ENCODE measurements at places on chromosomes 1 and 21.
A peak's percentile ranks its signal among the peaks of the same experiment; 100 is the strongest.

GRCh38 chr1:229062135-229062534, 208.8 kb upstream of the RAB4A start:
- DNase-seq, result no peak

DNA sequence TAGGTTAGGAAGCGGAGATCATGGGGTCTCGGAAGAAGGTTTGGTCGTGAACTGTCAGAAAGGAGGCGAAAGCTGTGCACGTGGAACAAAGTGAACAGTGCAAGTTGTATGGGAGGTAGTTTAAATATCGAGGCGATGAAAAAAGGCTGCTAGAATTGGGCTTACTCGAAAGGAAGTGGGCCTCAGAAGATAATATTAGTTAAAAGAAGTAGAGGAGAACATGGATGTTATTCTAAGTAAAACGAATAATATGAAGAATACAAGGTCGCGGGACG, 571 bp downstream of the WDR3 start:
- no peak for DNase-seq

GRCh38 chr1:8216005-8216404, 101.9 kb upstream of the SLC45A1 start:
- no peak for DNase-seq

DNA sequence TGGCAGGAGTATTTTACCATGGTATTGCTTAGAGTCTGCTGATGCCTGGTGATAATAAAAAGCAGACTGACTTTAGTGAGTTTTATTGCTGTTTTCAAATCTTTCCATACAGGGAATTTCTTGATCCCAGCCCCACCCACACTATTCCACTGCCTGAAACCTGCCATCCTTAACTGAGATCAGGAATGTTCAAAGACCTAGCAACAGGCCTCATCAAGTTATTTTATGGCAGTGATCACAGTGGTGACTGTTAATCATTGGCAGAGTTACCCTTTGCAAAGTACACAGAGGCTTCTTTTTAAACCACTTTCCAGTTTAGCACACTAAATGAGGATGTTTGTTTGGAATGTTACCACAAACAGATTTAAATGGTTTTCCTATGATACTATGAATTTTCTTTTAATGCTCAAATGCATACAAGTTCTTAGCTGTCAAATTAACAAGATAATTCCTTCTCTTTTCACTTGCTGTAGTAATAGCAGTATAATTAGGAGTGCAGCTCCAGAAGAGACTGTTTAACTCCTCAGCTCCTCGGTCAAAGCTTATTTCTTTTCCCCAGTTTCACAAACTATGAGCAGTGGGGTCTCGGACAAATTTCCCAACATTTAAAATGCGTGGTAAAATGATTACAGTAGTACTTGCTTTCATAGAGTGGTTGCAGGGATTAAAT, 69.9 kb upstream of the USP25 start:
- no peak for DNase-seq

- DNase-seq, result no peak
These were observed 83.9 kb downstream of the DYRK1A start for GRCh38 chr21:37450445-37450941.

GRCh38 chr21:32003411-32003810, 130.6 kb downstream of the HUNK start:
- no peak for DNase-seq

- DNase-seq, result no peak
These were observed 42.3 kb downstream of the NEK7 start for GRCh38 chr1:198199105-198199504.

GRCh38 chr1:7101187-7101586, 315.9 kb downstream of the CAMTA1 start:
- no peak for DNase-seq

GRCh38 chr1:153745417-153745816, 17.6 kb downstream of the INTS3 start:
- no peak for DNase-seq

GRCh38 chr1:156751451-156751756, at the start of gene HDGF:
Gene HDGF (minus strand): TSS chr1:156751675. CDS start chr1:156751429, 246 bp downstream.
- no peak for DNase-seq

DNA sequence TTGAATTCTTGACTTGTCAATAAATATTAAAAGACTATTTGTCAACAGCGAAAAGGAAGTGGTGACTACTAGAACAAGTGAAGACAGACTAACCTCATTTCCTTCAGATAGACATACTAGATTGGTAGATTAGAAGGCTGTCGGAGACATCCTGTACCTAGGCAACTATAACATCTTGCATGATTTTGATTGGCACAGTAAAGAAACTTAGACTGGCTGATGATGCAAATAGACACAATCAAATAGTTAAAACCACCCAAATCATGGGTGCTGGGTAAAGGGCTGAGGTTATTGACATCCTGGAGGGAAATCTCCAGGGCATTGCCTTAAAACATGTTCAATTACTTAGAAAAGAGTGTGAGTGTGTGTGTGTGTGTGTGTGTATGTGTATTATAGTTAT, 85.9 kb upstream of the EDEM3 start:
- DNase-seq, result no peak

DNA sequence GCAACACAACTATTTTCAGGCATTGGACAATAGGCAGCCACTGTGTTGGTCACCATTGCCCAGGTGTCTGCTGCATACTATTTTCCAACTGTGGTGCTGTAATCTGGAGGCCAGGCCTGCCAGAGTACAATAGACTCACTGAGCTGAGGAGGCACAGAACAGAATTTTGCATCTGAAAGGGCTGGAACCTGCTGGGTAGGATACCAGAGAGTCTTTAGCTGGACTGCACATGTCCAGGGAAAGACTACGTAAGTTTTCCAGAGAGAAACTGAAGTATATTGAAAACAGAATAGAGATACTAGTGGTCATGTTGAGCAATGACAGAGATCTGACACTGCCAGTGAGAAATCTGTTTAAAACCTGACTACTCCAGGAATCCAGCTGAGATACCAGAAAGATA, 200.8 kb downstream of the RASAL2 start:
- DNase-seq, result no peak

DNA sequence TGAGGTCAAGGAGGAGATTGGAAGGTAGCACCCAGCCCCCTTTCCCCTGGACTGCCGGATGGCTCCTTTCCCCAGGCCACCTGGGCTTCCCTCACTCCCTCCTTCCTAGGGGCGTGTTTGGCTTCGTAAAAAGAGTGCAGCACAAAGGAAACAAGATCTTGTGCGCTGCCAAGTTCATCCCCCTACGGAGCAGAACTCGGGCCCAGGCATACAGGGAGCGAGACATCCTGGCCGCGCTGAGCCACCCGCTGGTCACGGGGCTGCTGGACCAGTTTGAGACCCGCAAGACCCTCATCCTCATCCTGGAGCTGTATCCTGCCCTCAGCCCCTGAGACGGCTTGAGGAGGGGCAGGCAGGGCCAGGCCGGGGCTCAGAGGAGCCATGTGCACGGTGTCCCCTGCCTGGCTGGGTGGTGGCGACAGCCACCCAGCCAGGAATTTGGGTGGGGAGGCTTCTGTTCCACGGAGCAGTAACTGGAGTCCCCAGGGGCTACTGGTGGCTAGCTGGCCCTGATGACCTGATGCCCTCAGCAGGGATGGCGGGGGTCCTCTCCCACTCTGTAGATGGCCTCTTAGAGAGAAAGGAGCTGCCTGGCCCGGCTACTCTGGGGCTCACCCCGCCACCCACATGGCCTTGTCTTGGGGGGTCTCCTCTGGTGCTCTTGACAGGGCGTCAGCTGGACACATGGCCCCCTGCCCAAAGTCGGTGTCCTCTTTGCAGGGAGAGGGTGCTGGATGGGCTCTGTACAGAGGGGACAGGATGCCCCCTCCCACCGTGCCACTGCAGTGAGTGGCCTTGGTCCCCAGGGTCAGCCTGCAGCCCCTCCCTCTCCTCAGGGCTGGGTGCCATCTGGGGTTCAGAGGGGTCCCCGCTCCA, 39.5 kb downstream of the TRIM11 start:
- no peak for DNase-seq

GRCh38 chr1:110780600-110781484, 92.1 kb upstream of the CD53 start:
- peak; percentile 34 for DNase-seq

DNA sequence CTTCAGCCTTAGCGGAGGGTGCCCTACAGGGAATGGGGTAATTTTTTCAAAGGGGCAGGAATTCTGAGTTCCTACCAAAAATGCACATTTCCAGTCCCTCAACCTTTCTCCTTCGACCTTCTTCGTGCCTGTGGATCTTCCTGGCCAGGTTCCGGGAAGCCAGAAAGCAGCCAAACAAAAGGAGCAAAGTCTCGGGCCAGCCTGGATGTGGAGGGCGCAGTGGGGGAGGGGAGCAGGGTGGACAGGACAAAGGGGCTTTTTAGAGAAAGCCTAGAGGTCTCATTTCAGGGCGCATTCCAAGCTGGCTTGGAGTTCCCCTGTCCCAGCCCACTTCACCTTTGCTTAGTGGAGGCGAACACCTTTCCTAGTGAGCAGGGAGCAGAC, 2.9 kb upstream of the INAVA start:
- peak; percentile 56 for DNase-seq

- no peak for DNase-seq
These were observed 5.8 kb downstream of the PDZK1 start for GRCh38 chr1:145701306-145701862.

GRCh38 chr1:146031476-146031875, 9.9 kb upstream of the HJV start:
- DNase-seq, result no peak

- no peak for DNase-seq
These were observed 63.3 kb downstream of the LRRC40 start for GRCh38 chr1:70142075-70142474.

DNA sequence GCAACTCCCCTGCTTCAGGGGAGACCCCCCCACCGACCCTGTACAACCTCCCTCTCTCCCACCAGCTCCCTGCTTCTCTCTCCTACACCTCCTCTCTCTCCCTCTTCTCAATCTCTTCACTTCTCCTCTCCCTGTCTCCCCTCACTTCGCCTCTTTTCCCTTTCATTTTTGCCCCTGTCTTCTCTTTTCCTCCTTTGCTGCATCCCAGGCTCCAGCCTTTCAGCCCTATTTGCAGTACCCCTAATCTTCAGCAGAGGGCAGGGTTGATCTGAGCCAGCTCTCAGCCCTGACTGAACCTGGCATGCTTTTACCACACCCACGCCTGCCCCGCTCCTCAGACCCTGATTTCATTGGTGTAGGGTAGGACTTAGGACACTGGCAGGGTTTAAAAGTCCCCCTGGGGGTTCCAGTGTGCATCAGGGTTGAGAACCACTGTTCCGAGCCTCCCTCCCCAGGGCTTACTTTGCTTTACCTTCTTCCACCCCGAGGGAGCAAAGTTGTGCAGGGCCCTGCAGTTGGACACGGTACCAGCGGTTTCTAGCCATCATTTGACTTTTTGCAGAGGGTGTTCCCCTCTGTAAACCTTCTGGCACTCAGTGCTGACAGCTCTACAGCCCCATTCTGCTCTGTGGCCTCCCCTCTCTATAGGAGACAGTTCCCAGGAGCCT, 67.3 kb upstream of the CNTN2 start:
- peak; percentile 74 for DNase-seq

DNA sequence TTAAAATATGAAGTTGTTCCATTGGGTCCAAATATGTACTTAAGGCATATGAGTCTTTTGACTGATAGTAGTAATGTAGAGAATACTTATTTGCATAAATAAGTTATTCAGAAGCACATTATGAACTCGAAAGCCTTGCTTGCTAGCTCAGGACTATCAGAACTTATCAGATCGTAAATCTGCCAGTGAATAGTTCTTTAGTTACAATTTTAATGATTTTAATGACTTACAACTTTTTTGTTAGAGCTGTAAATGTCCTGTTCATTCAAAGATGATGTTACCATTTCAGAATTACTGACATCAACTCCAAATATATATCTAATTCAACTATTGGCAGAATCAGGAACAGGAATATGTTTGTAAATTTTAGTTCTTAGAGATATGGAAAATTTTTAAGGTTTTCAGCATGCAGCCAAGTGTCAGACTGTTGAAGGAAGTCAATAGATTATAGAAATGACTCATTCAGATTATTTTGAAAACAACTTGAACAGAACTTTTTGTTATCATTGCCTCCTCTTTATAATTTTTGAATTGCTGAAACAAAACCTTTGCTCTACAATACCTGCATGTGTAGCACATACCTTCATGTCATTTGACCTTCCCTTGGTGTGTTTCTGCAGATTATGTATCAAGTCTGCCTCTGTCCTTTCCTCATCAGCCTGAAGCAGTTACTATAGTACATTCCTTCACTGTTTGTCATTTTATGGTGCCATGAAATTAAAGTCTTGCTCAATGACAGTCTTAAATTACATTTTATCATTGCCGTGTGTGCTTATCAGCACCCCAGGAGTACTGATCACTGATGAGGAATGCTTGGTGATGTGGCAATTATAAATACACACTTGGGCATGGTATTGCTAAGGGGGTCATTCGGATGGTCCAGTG, 44.9 kb downstream of the LRRC8D start:
- DNase-seq, result no peak

DNA sequence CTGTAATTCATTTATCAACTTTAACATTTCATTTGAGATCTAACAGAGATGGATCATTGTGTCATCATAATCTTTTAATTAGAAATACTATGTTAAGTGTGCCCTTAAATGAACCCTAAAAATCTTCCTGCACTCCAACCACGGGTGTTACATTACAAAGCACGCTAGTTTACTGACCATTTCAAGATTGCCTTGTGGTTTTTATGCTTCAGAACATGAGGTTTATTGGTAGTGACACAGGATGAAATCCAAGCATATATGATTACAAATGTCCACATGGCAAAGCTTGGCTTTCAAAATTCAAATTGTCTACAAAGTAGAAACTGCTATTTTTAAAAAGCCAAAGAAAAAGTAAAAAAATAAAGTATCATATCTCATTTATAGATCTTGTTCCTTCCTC, 190.4 kb upstream of the USP25 start:
- no peak for DNase-seq

GRCh38 chr1:25529518-25530185, 13.8 kb upstream of the LDLRAP1 start:
- no peak for DNase-seq

DNA sequence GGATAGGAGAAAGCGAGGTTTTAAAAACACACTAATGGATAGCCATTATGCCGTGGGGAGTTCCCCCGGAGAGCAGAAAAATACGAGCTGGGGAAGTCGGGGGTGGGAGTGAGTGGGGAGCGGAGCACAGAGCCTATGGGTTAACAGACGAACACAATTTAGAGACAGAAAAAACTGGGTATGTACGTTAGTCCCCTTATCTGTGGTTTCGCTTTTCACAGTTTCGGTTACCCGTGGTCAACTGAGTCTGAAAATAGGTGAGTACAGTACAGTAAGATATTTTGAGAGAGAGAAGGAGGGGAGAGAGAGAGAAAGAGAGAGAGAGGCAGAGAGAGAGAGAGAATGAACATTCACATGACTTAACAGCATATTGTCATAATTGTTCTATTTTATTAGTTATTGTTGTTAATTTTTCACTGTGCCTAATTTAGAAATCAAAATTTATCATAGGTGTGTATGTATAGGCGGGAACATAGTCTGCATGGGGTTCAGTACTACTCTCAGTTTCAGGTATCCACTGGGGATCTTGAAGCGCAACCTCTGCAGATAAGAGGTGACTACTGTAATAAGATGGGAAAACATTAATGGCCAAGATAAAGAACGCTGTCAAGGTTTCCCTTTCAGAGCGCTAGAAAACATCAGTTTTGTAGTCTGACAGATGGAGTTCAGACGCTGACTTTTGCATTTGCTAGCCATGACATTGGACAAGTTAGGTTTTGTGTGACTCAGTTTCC, 125.6 kb upstream of the LMO4 start:
- DNase-seq, result no peak
